ENCODE measurements at places on chromosomes 7 and 10. TPM values are rescaled to one million over a fixed set of nuclear protein-coding genes. Genes with fewer than 3 reads are reported as not detected.
A peak's percentile ranks its signal among the peaks of the same experiment; 100 is the strongest.

- DNase-seq = no peak
Observed at GRCh38 chr10:33901166-33901565, 566.7 kb upstream of the NRP1 start.

GRCh38 chr10:58373442-58373827 lies 11.8 kb upstream of the TFAM start:
- no peak for DNase-seq

DNA sequence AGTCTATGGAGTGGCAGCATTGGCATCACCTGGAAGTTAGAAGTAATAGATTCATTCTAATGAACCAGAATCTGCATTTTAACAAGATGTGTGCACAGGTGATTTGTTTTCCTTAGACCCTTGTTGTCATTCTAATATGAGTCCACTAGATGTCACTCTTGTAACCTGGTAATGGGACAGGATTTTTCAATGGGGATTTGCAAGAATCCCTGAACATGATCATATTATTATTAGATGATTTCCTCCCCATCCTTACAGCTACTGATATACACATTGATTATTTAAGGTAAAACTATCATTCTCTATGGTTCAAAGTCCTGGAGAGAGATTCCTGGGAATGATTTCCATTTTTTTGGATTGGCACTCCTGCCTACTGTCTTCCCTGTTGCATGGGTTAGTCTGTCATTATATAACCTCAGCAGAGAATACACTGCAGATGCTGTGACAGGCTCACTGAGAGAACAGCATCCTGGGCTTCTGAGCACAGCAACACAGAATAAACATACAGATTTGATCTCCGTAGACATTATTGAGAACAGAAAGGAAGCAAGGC lies 194.9 kb downstream of the SUGCT start:
- DNase-seq = peak; percentile 4

DNA sequence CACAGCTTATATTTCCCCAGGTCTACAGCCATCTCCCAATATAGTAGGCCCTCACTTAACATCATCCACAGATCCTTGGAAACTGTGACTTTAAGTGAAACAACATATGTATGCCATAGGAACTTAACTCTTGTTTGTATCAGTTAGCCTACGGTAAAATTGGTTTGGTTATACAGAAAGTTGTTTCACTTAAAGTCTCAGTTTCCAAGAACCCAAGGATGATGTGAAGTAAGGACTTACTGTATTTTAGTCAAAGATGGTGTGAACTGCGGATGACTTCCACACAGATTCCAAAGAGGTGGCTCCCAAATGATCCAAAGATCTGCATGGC lies 56.4 kb upstream of the MRLN start:
- DNase-seq = no peak

Gene GSTO2
- 0.62 TPM for total RNA-seq

GRCh38 chr7:108358553-108358952 lies 97.7 kb downstream of the NRCAM start:
- no peak for DNase-seq

DNA sequence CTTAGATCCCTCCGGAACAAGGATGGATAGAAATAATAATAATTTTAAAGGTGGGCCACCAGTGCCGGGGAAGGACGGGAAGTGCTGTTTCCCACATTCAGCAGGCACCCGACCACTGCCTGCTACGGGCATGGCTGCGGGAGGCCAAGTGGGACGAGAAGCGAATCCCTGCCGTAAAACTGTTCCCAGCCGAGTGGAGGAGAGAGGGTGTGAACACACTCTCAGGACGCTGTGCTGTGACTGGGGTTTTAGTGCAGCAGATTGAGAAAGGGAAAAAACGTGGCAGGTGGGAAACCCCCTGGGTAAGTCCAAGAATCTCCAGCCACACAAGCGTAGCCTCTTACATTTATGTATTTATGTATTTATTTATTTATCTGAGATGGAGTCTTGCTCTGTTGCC lies 158.8 kb downstream of the DNAJB6 start:
- no peak for DNase-seq

Gene HTR5A
- total RNA-seq = 0.62 TPM

DNA sequence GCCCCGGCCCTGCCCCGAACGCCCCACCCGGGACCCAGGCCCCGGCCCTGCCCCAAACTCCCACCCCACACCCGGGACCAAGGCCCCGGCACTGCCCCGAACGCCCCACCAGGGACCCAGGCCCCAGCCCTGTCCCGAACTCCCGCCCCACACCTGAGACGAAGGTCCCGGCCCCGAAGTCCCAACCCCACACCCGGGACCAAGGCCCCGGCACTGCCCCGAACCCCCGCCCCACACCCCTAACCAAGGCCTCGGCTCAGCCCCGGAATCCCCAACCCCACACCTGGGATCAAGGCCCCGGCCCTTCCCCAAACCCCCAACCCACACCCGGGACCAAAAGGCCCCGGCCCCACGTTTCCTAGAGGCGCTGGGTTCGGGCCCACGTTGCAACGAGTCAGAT lies 1.1 kb upstream of the LARP4B start:
- no peak for DNase-seq

DNA sequence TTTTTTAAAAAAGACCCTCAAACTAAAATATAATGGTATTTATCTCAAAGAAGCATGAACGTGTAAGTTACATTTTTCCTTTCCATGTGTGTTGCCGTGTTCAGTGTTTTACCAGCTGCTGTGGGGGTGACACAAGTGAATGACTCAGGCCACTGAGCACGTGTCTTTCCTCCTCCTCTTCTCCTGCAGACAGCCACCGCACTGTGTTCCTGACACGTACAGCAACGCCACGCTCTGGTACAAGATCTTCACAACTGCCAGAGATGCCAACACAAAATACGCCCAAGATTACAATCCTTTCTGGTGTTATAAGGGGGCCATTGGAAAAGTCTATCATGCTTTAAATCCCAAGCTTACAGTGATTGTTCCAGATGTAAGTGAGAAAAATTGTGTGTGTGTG lies 29.7 kb downstream of the TMEM248 start:
- peak; percentile 71 for DNase-seq

DNA sequence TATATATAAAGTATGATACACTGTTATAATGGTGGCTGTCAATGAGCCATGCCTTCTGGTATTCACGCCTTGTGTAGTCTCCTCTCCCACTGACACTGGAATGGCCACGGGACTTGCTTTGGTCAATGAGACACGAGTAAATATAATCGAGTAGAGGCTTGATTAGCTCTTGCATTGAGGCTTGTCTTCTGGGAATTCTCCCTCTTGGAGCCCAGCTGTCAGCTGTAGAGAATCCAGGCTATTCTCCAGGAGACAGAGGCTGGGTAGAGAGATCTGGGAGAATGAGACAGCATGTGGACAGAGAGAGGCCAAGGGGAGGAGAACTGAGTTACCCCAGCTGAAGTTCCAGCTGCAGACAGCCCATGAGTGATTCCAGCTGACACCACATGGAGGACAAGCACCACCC lies 25.2 kb upstream of the PLCE1 start:
- DNase-seq = no peak

DNA sequence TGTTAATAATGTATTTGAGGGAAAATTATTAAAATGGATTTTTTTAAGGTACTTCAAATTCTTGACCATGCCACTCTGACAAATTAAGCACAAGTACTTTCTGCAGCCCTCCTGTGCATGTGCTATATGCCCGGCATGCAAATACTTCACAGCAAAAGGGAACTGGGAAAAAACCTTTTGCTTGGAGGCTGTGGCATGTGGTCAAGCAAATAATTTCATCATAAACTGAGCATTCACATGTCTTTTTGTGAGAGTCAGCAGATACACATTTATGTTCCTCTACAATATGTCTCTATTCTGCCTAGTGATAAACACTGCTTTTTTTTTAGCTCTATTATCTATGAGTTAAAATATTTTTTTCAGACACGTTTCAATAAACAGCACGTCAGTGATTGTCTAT lies 53.7 kb upstream of the SEMA3A start:
- DNase-seq = no peak

Gene AKR1C2
- 22.6 TPM for total RNA-seq

DNA sequence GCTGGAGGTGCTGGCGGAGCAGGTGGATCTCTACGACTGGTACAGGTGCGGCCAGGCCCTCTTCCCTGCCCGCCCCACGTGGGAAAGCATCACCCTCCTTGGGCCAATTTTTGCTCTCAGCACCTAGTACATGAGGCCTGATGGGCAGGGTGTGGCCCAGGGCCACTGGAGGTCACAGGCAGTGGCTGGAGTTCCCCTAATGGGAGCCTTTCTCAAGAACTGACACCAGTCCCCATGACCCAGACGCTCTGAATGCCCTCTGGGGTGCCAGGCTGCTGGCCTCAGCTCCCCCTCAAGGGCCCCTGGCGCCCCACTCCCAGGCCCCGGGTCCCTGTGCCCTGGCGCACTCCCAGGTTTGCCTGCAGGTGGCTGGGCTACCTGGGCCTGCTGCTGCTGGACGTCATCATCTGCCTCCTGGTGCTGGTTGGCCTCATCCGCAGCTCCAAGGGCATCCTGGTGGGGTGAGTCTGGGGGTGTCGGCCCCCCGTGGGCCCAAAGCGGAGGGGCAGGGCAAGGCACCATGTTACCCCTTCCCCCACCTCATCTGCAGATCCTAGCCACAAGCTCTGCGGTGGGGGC lies 15.9 kb downstream of the TTYH3 start:
- no peak for DNase-seq

DNA sequence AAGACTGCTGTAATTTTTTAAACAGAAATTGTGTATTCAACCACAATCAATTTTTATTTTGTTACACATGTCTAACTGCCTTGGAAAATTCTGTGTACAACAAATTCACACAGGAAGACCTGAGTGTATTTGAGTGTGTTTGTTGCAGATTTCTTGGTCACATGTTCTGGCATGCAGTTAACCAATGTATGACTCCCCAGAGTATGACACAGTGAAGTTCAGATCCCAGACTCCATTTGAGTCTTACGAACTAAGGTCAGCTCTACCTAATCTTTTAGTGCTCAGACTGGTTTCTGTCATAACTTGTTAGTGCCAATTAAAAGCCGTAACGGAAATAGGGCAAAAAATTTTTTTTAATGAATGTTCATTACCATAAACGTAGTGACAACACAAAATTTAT lies 5.8 kb downstream of the GNAI1 start:
- DNase-seq = no peak

All from occipital lobe (tissue), 3 donors.